D721Med (cell line): ENCODE measurements at places on chromosomes 11 and 22.

GRCh38 chr11:11415901-11416300 lies 62.9 kb upstream of the CSNK2A3 start:
- no peak for DNase-seq

DNA sequence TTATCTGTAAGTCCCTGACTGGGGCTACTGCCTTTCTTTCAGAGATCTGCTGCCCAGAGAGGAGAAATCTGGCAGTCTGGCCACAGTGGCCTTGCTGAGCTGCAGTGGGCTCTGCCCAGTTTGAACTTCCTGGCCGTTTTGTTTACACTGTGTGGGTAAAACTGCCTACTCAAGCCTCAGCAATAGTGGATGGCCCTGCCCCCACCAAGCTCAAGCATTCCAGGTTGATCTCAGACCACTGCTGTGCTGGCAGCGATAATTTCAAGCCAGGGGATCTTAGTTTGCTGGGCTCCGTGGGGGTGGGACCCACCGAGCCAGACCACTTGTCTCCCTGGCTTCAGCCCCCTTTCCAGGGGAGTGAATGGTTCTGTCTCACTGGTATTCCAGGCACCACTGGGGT lies 117.5 kb downstream of the TRPC6 start:
- no peak for DNase-seq

DNA sequence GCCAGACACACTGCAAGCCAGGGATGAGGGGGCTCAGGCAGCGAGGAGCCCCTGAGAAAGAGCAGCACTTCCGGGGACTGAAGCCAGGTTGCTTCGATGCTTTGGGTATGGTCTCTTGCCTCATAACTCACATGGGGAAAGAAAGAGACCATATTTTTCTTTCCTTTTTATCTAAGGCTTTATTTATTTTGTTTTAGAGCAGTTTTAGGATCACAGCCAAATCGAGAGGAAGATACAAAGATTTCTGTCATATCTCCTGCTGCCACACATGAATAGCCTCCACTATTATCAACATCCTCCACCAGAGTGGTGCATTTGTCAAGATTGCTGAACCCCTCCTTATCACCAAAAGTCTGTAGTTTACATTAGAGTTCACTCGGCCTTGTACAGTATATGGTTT lies 24.3 kb upstream of the ADSL start:
- no peak for DNase-seq

DNA sequence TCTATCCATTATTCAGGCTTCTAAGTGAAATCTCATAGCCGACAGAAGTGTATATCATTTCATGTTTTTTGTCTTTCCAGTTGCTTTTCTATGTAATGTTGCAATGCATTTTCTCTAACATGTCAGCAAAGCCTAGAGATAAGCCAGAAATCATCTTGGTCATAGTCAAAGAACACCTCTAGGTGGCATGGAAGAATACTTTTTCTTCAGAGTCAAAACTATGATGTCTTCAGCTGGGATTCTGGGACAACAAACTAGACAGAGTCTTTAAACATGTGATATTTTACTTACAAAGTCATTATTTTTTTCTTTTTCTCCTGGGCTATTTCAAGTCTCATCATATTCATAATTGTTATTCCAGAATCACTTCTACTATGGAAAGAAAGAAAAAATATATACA lies 4.4 kb downstream of the GAS2 start:
- no peak for DNase-seq

- no peak for DNase-seq
These were observed 596.9 kb downstream of the OPCML start for GRCh38 chr11:132935383-132935782.

- no peak for DNase-seq
These were observed 41.8 kb downstream of the LIF start for GRCh38 chr22:30204742-30205111.

DNA sequence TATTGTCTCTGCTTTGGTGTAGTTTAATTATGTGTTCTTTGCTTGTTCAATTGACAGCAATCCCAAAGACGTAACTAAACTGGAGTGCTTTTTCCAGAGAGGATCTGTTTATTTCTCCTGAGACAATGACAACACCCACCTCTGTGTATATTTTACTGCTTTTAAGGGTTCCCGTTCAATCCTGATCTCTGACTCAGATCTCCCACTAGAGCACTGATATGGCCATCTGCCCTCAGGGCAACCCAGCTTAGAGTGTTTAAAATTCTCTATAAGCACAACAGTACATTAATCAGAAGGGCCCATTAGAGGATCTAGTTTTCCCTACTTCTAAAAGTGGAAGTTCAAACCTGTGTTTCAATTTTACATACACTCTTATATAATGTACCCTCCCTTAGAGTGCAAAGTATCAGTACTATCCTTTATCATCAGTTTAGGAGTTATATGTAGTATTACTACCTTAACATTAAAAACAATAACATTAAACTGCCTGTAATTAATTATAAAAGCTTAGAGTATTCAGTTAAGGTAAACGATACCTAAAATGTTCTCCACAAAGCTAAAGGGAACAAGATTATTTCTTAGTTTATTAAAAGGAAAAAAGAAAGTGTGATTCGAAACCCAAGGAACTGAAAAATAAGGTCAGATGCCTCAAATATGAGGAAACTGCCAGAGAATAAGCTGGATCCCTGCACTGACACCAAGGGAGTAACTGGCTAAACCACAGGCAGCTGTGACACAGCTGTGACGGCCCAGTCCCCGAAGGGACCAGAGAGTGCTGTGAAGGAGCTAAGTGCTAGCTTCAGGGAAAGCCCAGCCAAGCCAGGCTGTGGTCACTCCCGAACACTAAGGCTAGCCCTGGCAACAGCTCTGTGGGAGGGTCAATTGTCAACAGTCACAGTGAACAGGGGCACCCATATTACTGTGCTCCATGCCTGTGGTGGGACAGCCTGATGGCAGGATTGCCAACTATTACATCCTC lies 15.2 kb downstream of the UFD1 start:
- DNase-seq, result no peak

DNA sequence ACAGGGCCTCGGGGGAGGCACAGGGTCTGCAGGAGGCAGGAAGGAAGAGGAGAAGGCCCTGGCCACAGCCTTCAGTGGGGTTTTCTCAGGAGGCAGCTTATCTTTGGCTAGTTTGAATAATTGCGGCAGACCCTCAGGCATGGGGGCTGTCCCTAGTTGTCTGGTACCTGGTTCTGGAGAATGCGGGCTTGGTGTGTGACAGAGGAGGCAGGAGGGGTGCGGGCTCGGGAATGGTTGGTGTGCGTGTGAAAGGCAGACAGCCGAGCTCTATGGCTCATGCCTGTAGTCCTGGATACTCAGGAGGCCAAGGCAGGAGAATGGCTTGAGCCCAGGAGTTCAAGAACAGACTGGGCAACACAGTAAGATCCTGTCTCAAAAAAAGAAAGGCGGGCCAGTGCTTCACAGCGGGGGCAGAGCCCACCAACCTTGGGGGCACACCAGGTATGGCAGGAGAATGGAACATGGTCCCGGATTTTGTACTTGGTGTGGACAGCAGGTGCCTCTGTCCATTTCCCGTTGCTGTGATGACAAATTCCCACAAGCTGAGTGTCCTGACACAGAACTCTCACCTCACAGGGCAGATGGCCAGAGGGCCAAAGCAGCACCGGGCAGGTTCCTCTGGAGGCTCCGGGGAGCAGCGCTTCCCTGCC lies 640.6 kb downstream of the TBC1D22A start:
- no peak for DNase-seq

- no peak for DNase-seq
These were observed 51.0 kb downstream of the NF2 start for GRCh38 chr22:29654420-29654819.

DNA sequence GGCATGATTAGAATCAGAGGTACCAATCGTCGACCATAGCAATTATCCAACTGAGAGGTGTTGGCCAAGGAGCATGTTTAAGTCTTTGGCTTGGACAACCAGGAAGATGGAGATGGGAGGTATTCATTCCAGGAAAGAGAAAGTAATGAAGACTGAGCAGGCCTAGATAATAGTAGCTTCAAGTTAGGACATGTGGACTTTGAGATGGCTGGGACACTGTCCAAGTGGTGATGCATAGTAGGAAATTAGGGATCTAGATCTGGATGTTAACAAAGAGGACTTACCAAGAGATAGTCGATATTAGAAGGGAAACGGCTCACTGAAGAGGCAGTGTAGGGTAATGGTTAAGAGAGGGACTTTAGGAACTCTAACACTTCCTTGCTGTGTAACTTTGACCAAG lies 266.7 kb downstream of the FAM76B start:
- DNase-seq, result no peak

DNA sequence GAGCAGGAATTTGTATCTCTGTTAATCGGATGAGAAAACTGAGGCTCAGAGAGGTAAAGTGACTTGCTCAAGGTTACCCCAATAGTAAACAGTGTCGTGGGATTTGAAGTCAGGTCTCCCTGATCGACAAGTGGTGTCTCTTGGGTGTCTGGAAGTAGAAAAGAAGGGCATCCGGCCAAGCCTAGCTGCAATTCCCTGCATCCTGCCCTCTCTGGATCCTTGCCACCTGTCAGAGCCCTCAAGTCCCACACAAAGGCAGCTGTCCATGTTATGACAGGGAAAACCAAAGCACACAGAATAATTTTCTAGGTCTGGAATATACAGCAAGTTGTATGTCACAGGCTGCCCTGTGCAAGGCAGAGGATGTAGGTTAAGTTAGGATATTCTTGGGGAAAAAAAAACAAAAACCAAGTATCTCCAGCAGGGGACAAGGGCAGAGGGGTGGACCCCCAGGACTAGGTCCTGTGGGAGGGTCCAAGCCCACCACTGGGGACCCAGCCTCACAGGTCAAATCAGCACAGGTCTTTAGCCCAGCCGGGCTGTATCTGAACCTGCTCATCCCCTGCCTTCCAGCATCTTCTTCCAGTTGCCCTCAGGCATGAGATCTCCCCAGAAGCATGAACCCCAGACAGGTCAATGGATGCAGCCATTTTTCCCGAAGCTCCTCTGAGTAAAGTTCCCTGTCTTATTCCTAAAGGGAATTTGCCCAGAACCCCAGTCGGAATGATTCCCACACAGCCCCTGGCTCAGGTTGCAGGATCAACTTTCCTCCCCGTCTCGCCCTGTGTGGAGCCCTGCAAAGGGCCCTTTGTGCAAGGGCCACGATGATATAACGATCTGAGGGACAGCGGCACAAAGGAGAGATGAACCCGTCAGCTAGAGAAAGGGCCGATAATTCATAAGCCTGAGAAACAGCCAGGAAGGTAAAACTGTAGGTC lies 15.0 kb downstream of the USH1C start:
- no peak for DNase-seq

- no peak for DNase-seq
These were observed 23.5 kb upstream of the RTL6 start for GRCh38 chr22:44521326-44522074.

DNA sequence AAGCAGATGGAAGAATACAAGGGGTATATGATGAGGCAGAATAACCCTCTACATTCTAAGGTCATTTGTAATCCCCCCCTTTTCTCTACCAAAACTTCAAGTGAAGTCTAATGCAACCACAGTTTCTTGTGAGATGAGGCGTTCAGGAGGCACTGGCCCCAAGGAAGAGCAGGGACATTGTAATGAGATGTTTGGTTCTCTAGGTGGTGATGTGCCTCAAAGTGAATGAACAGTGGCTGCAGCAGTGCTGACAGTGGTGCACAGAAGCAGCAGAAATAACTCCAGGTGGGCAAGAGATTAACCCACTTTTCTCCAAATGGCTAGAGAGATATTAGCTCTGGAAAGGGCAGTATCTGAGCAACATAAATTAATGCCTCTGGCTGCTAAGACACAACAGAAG lies 33.8 kb downstream of the PDGFD start:
- DNase-seq, result no peak

- DNase-seq, result no peak
These were observed 2.6 kb downstream of the GRK2 start for GRCh38 chr11:67268962-67269268.

GRCh38 chr22:25956801-25957200 lies 212.5 kb upstream of the SEZ6L start:
- no peak for DNase-seq

DNA sequence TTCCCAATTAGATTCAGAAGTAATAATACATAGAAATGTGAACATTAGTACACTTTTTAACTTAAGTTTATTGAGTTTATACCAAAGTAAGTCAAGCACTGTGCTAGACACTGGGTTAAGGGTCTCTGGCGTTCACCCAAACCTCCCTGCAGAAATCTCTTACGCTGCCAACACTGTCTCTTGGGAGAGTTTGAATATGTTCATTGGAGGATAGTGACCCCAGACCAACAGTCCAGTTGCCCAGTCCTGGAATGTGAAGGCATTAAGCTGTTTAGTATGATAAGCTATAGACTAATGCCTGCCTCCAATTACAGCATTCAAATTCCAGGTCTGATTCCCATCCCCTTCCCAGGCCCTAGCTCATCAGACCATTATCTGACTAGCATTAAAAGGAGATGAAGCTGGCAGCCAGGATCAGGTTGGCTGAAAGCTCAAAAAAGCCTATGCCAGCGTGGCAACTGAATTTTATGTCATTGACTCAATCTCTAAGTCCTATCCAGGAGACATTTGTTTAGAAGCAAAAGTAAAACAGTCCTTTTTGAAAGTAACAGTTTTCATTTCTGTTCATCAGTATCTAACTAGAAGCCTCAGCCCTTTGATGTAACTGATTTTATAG lies 77.8 kb downstream of the SFI1 start:
- DNase-seq, result no peak

GRCh38 chr11:36062796-36063365 lies 119.0 kb downstream of the LDLRAD3 start:
- DNase-seq, result no peak

- DNase-seq, result no peak
These were observed 100.2 kb downstream of the C11orf87 start for GRCh38 chr11:109522116-109522755.

GRCh38 chr22:37162221-37163095 lies 12.7 kb upstream of the IL2RB start:
- DNase-seq, result no peak

DNA sequence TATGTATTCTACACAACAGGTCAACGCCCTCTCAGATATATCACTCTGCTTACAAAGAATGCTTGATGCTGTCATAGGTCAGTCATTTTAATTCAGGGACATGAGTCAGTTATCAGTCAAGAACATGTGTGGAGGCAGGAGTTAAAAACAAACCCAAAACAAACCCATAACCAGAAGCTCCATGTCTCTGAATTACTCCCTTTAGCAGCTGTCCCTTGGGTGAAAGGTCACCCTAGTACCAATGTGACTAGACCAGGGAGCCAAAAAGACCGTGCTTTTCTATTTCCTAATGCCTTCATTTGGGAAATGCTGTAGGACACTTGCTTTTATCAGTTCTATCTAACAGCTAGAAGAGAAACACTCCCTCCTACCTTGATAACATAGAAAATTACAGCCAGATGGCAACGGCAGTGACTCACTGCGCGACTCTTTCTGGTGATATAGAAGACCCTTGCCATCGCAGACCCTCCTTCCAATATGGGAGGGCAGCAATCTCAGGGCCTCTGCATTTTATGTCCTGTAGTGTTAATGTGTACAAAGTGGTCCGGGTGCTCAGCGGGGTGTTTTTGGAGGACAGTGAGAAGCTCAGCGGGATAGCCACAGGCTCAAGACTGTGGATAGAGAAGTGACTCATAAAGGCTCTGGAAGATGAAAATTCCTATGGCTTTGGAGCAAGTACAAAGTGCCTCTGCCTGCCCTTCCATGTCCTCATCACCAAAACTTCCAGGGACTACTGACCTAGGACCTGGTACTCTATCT lies 24.8 kb downstream of the APOL5 start:
- DNase-seq, result no peak

- no peak for DNase-seq
These were observed 117.1 kb downstream of the KCNQ1 start for GRCh38 chr11:2561696-2562581.

GRCh38 chr11:44559207-44559939 lies 6.1 kb upstream of the CD82 start:
- no peak for DNase-seq

- no peak for DNase-seq
These were observed 2.4 kb downstream of the LARGE1 start for GRCh38 chr22:33917744-33918406.

- DNase-seq, result no peak
These were observed 15.0 kb downstream of the ALKBH3 start for GRCh38 chr11:43895601-43896000.
